Fibroblast of the aortic adventitia (primary cell): ENCODE measurements at places on chromosomes 12 and 14.

- DNase-seq, result no peak
Observed at GRCh38 chr12:40254455-40255085, 29.8 kb downstream of the LRRK2 start.

- peak; percentile 27 for DNase-seq
Observed at GRCh38 chr12:754473-754820, 2.1 kb downstream of the WNK1 start.

- DNase-seq, result no peak
Observed at GRCh38 chr12:76290963-76291859, 57.0 kb downstream of the BBS10 start.

DNA sequence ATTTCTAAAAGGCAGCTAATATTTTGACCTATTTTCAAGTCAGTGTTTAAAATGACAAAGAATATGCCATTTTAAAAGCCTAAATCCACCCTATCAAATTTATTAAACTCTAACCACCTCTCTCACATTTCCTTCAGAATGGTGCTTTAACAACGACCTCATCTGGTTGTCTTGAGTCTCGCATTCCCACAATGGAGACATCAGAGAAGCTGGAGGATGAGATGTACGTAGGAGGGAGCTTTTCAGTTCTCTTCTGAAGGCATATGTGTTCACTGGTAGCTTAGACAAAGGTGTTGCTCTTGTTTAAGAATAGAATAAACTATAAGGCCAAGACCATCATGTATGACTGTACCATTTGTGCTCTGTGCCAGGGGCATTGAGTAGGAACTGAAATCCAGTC is 82.9 kb downstream of the BCL2L14 start:
- DNase-seq, result no peak

- DNase-seq, result no peak
Observed at GRCh38 chr12:65728848-65729793, 95.2 kb upstream of the HMGA2 start.

DNA sequence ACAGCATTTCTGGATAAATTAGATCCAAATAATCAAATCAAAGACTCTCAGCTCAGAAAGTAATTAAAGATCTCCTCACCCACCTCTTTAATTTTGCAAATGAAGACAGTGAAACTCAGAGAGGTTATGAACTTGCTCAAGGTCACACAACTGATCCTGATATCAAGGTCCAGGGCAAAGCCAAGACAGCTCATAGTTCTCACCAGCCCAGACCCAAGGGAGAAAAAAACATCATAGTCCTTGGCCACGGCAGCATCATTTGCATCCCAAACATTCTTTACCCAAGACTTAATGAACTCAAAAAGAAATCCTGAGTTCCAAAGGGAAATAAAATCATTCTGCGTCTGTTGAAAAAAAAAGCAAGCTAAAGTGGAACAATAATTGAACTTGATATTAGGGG is 112.1 kb downstream of the DAD1 start:
- no peak for DNase-seq

- DNase-seq, result no peak
Observed at GRCh38 chr12:18045446-18045992, 44.5 kb downstream of the RERGL start.

- peak; percentile 61 for DNase-seq
Observed at GRCh38 chr14:33564774-33565630, 385.9 kb downstream of the EGLN3 start.

DNA sequence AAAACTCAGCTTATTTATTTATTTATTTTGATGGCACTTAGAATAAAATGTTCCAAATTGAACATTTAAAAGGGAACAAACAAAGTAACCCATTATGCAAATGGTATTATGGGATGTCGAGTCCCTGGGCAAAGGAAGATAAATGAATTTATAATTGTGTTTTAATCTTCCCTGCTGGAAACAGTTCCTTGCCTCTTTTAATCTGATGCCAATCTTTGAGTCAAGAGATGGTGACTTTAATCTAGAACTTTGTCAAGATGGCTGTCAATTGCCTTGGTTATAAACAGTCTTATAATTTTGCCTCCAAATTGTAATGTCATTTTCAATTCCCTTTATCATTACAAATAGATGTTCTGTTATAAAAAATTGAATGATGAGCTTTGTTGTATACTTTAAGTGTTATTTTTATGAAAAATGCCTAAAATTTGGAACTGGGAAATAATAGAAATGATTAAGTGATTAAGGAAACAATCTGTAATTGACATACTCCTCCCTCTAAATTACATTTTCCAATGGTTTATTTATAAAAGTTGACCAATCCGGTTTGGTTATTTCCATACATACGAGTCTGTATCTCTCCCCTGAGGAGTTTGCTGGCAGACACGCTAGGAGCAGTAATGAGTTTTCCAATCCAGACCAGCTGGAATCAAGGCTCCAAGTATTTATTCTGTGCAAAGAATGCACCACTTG is 134.9 kb upstream of the FRMD6 start:
- DNase-seq, result peak; percentile 45

DNA sequence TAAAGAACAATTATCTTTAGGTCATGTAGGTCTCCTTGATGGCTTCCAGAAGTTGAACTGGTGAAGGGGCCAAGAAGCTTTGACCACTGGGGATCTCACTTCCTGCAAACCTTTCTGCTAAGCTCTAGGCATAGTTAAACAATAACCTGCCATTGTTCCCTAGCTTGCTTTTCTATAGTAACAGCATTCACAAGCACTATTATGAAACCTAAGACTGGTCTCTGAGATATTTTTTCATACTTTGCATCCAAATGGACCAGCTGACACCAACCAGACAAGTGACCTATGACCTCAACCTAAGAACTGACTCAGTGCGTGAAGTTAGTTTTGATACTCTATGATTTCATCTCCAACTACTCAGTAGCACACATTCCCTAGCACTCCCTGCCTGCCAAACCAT is 129.1 kb downstream of the PTPRB start:
- peak; percentile 37 for DNase-seq

DNA sequence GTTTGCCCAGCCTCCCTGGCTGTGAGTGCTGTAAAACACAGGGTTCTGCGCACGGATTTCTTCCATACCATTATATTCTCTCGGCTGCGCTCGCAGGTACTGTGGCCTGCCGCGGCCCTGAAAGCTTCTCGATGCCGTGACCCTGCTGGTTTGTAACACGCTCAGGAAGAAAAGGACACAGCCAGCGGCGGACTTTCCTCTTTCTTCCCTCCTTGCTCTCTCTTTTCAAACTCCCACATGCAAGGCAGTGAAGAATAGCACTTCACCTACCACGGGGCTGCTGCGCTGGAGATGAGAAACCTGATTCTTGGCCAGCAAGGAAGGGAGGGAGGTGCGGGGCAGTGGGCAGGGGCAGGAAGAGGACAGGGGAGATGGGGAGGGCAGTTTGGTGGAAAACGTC is 130.2 kb downstream of the RBM19 start:
- DNase-seq, result no peak

GRCh38 chr12:7108796-7109571 is at the start of gene C1RL:
TSS of gene C1RL (minus strand) at chr12:7109214. CDS start at chr12:7109180, 34 bp downstream.
- peak; percentile 88 for DNase-seq

DNA sequence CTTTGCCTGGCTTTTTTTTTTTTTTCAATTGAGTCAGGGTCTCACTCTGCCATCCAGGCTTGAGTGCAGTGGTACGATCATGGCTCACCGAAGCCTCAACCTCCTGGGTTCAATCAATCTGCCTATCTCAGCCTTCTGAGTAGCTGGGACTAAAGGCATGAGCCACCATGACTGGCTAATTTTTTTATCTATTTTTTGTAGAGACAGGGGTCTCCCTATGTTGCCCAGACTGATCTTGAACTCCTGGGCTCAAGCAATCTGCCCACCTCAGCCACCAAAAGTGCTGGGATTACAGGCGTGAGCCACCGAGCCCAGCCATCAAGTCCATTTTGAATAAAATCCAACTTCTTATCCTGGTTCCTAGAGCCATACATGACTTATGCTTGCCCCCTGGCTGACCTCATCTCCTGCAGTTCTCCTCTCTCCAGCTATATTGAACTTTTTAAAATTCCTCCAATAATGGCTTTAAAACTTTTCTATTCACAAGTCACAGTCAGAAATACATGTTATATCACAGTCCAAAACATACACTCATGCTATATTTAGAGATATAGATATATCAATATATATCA is 10.4 kb upstream of the RND1 start:
- DNase-seq, result peak; percentile 69

- no peak for DNase-seq
Observed at GRCh38 chr12:130351326-130351725, 13.6 kb downstream of the PIWIL1 start.

DNA sequence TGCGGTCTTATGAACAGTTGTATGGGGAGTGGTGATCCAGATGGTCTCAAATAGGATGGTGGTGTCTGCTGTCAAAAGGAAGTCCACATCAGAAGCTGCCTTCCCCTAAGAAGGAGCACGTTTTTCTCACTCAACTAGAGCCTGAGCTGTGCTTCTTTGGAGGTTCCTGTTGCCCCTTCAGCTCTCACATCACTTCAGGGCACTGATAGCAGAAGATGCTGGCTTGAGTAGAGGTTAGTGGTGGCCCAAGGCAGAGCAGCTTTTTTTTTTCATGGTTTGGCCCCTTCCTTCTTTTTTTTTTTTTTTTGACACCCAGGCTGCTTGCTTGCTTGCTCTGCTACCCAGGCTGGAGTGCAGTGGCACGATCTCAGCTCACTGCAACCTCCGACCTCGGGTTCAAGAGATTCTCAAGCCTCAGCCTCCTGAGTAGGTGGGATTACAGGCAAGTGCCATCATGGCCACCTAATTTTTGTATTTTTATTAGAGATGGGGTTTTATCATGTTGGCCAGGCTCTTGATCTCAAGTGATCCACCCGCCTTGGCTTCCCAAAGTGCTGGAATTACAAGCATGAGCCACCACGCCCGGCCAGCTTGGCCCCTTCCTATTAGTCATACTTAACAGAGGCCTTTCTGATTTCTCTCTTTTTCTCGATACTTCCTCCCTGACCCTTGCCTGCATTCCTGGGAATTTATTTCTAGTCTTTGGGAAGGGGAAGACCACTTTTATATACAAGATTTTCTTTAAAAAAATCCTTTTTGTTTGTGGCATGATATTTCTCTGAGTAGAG is 31.6 kb downstream of the KLRD1 start:
- peak; percentile 51 for DNase-seq

DNA sequence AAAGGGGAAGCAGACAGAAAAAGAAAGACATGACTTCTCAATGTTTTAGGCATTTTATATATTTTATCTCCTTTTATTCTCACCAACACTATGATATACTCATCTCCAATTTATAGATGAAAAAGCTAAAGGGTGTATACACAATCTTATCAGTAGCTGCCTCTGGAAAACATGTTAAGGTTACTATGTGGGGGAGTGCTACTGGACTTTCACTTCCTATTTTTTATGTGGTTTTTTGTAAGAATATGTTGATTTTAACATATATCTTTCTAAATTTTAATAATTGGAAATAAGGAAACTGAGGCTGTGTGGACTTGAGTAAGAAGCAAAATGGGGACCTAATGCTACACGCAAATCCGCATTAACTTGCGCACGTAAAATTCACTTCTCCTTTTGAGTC is 99.6 kb upstream of the PDE3A start:
- no peak for DNase-seq

GRCh38 chr12:97047361-97047760 is 140.3 kb downstream of the NEDD1 start:
- DNase-seq, result no peak

DNA sequence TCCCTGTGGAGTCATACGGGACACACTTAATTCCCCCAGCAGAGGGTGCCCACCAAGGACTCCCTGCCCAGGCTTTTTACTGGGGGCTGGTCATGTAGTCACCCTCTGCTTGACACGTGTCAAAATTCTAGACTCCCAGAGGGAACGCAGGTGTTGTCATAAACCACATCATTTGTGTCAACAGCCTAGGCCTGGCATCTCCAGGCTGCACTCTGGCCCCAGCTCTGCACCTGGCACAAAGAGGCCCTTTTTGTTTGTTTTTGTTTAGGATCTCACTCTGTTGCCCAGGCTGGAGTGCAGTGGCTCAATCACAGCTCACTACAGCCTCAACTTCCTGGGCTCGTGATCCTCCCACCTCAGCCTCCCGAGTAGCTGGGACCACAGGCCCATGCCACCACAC is 21.1 kb downstream of the BRI3BP start:
- no peak for DNase-seq
